ENCODE measurements at places on chromosomes 4 and X.

- DNase-seq = no peak
Measured at GRCh38 chr4:141121768-141122454, 11.4 kb downstream of the RNF150 start.

GRCh38 chr4:146488495-146489174 is 33.1 kb downstream of the SLC10A7 start:
- DNase-seq = no peak

GRCh38 chrX:122418758-122419157 is 765.3 kb upstream of the GRIA3 start:
- DNase-seq = no peak

DNA sequence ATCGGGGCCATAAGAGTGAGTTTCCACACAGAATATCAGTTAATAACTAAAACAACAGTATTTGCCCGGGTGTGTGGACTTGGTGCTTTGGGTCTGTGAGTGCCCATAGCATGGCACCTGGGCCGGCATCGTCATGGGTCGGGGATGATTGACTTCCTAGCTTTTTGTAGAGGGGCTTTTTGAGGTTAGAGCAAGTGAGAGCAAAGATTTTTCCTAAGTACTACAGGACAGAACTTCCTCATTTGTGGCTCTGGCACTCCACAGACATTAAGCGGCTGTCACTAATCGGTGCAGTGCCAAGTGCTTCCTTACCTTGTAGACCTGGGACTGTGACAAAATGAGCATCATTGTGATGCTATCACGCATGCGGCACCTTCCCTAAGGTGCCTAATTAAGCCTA is 81.0 kb downstream of the SHROOM2 start:
- no peak for DNase-seq

DNA sequence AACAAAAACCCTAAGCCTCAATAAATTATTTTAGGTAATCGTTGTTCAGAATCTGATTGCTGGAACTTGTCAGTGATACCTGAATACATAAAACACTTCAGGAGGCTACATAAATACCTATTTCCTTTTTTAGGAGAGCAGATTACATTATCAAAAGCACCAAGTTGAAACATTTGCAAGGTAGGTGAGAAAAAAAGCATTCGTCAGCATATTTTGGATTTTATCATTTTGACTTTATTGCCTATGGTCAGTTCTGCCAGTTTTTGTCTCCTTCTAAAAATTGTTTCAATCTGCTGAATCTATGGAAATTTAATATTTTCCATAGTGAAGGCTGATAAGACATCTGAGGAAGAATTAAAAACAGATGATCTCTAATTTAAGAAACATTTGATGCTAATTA is 16.5 kb upstream of the MAD2L1 start:
- no peak for DNase-seq

DNA sequence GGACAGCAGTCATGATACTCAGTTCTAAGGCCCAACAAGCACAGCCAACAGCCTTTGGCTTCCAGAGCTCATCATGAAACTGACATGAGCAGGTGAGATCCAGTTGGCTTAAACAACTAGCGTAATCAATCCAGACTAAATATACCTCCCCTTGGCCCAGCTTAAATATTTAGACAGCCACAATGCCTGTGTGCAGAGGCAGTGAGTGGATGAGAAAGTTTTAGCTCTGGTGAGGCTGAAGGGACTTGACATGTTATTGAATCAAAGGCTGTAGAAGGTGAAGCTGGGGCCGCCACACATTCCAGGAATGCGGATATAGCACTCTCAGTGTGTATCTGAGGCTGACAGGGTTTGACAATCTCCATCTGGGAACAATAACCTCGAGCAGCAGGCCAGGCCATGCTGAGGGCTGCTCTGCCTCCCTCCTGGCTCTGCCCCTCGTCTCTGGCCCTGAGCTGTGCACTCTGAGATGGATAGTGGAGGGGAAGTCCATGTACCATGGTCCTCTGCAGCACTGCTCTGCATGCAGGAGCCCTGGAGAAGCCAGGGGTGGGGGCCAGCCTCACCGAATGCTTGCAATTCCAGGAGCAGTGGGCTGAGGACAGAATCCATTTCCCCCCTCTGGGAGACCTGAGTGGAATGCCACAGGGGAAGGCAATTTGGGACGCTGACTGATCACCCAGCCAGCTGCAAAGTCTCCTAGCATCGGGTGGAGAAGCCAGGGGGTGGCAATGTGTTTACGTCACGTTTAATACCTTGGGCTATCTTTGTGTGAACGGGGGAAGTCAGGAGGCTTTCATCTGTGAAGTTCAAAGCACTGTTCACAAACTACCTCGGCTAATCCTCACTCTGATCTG is 37.3 kb upstream of the RASL11B start:
- no peak for DNase-seq

- no peak for DNase-seq
Measured at GRCh38 chr4:94933799-94934198, 176.0 kb downstream of the BMPR1B start.

DNA sequence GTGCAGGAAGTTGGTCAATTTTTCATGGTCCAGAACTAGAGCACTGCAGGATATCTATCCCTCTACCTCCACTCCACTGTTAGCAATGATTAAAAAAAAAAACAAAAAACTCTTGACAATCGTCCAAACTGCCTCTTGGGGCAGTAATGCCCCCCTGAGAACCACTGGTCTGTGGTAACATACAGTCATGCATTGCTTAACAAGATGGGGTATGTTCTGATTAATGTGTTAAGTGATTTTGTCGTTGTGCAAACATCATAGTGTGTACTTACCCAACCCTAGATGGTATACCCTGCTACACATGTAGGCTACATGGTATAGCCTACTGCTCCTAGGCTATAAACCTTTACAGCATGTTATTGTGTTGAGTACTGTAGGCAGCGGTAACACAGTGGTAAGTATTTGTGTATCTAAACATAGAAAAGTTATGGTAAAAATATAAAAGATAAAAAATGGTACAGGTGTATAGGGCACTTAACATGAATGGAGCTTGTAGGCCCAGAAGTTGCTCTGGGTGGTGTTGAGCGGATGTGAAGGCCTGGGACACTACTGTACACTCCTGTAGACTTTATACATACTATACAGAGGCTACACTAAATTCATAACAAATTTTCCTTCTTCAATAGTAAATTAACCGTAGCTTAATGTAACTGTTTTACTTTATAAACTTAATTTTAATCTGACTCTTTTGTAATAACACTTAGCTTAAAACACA is 34.1 kb downstream of the ART3 start:
- no peak for DNase-seq
